ENCODE measurements at places on chromosomes 13 and 19. TPM values are rescaled to one million over a fixed set of nuclear protein-coding genes. Genes with fewer than 3 reads are reported as not detected.

Gene PEAK3
- not detected for polyA plus RNA-seq

Gene ZNF562
- polyA plus RNA-seq, result 2.9 TPM

Gene GTPBP3
- polyA plus RNA-seq, result 0.87 TPM

Gene MUC16
- 0.15 TPM for polyA plus RNA-seq

Gene CGB8
- polyA plus RNA-seq, result not detected

Gene CLEC4G
- polyA plus RNA-seq, result not detected

Gene OVOL3
- polyA plus RNA-seq, result not detected

Gene TNFRSF19
- 1.0 TPM for polyA plus RNA-seq

Gene TGFBR3L
- 4.5 TPM for polyA plus RNA-seq

Gene GJB2
- not detected for polyA plus RNA-seq

Gene CBY2
- polyA plus RNA-seq, result not detected

Gene PRTN3
- not detected for polyA plus RNA-seq

Gene LTBP4
- 2.0 TPM for polyA plus RNA-seq

Gene LILRA1
- polyA plus RNA-seq, result not detected

Gene SWSAP1
- polyA plus RNA-seq, result 1.2 TPM

Gene ZNF525
- polyA plus RNA-seq, result 15.0 TPM

Gene FLT3LG
- polyA plus RNA-seq, result not detected

Gene SIGLEC9
- not detected for polyA plus RNA-seq

Gene AXL
- 3.9 TPM for polyA plus RNA-seq

All from Purkinje cell (primary cell).